ENCODE measurements at places on chromosomes 3 and 15. TPM values are rescaled to one million over a fixed set of nuclear protein-coding genes. Genes with fewer than 3 reads are reported as not detected.
A peak's percentile ranks its signal among the peaks of the same experiment; 100 is the strongest.

GRCh38 chr3:39291903-39292329 lies 12.1 kb upstream of the CX3CR1 start:
- H3K4me1 ChIP-seq, result no peaks in the 10 kb centered on the region
- peak; percentile 76 for DNase-seq
- no peaks in the 10 kb centered on the region for H3K27me3 ChIP-seq
- H3K36me3 ChIP-seq, result no peaks in the 10 kb centered on the region
- H3K27ac ChIP-seq, result no peak overlapping the region

TSPAN3 gene
- total RNA-seq, result 368 TPM

GPR149 gene
- not detected for total RNA-seq

DNA sequence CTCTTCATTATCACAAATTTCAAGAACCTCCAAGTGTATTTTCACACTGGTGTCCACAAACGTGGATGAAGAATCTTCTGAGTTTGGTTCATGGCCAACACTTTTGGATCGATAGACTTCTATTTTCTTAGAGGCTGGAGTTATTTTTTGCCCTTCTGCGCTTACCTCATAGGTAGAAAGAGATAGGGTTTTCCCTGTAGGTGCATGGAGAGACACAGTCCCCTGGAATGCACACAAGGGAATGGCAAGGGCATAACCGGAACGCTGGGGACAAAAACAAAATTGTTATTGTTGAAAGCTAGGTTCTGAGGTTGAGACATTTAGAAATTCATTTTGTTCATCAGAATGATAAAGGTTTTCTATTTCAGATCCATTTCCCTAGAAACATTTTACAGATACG lies 13.7 kb upstream of the DHX36 start:
- no peaks in the 10 kb centered on the region for H3K36me3 ChIP-seq
- no peak for DNase-seq
- H3K4me1 ChIP-seq, result no peaks in the 10 kb centered on the region
- no peaks in the 10 kb centered on the region for H3K27me3 ChIP-seq
- H3K27ac ChIP-seq, result no peak overlapping the region

GRCh38 chr3:45486926-45487325 lies 98.5 kb downstream of the LARS2 start:
- H3K4me1 ChIP-seq, result no peaks in the 10 kb centered on the region
- no peak overlapping the region for H3K4me3 ChIP-seq
- peaks cover 51% of the 10 kb centered on the region for H3K36me3 ChIP-seq

GRCh38 chr3:149221783-149222517 lies at the start of gene CP:
Gene CP, minus strand, starts transcription at chr3:149221829. Its CDS starts 37 bp downstream, at chr3:149221792.
- H3K27ac ChIP-seq, result no peak within 1 kb of the TSS
- H3K27me3 ChIP-seq, result no peaks in the 10 kb centered on the region
- no peak for DNase-seq
- H3K36me3 ChIP-seq, result no peaks in the 10 kb centered on the region

Data from upper lobe of left lung (tissue), 6 donors.